Amygdala (tissue), 56 donors: ENCODE measurements at places on chromosomes 16 and 17.

DNA sequence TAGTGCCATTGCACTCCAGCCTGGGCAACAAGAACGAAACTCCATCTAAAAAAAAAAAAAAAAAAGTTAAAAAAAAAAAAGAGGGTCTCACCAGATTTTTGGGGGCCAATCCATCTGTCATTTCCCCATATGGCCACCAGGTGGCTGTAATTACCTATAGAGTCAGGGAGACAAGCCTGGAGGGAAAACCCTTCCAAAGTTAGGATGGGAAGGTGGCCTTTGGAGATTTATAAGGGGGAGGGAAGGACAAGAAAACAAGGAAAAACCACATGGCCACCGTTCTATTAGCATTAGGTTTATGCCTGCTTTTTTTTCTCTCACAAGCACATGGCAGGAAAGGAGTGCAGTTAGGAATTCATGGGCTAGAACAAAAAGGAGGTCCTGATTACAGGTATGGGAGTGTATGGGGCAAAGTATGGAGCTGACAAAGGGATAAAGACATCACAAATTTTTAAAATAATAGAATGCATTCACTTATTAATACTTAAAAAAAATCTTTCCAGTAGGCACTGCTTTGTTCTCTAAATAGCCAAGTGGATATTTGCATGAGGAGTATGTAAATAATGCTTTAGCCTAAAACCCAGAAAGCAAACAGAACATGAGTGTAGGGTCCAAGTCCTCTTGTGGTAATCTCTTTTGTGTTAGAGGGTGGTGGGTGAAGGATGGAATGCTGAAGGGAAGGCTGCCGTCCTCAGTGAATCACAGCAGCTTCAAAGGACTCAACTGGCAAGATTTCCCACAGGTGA, 5.1 kb downstream of the CYB5D1 start:
- DNase-seq: no peak

- DNase-seq: no peak
Measured at GRCh38 chr16:89374393-89374960, 115.9 kb downstream of the ANKRD11 start.

DNA sequence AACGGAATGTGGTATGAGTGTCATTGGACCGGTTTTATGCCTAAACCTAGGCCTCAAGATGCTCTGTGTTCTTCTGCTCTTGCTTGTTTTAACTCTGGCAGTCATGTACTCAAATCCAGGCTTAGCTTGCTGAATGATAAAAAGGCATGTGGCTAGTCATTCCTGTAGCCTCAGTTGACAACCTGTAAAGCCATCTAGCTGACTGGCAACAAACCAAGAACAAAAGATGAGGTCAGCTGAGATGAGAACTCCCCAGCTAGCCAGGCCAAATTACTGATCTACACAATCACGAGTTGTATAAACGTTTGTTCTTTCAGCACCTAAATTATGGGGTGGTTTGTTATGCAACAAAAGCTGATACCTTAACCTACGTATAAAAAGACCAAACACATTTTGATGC, 1406.0 kb upstream of the CDH8 start:
- DNase-seq: no peak

DNA sequence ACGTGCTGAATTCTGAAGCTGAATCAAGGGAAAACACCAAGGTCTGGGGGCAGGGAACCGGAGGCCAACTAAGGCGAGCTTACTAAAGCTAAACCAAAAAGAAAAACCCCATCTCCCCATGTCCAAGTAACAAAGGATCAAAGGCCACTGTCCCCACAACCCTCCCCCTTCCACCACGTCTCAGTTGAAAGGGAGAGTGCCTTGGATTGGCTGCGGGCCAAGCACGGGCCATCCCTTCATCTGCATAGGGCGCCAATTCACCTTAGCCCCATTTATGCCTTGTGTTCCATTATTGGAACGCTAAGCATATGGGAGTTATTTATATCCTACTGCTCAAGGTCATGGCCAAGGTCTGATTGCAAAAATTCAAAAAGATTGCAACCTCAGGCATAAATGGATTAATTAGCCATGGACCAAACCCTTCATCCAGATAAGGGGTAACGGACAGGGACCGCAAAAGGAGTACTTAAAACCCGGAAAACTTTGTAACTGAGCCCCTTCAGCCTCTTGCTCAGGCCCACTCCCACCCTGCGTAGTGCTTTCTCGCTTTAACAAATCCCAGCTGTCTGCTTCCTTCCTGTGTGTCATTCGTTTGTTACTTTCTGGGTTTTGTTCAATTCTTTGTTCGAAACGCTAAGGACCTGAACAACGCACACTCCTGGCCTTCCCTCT, 740 bp upstream of the ATP6V0D1 start:
- DNase-seq: no peak

- DNase-seq: no peak
Measured at GRCh38 chr16:30485818-30486436, 13.4 kb downstream of the ITGAL start.

DNA sequence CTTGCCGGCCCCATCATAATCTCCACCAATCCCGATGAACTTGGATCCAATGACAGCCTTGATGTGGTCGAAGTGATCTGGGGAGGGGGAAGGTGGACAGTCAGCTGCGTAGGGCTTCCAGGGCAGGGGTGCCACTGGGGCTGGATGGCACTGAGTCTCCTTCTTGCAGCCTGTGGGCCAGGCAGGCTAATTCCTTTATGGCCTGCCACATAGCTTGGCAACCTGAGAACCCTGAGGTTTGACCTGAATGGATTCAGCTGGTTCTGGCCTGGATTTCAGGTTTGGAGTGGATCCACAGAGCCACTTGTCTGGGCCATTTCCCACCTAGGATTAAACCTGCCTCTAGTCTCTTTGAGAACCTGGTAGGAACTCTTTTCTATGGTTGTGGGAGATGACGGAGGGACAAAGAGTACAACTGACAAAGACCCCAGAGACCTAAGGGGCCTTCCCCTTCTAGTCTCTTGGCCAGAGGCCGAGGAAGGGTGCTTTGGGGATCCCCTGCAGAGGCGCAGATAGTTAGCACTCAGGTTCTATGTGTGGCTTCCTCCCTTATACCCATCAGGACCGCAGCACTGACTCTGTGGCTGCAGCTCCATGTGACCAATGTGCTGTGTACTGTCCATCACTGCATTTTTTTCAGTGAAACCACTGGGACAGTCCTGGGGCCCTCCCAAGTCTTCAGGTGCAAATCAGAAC, 9.2 kb upstream of the DPEP3 start:
- DNase-seq: no peak

DNA sequence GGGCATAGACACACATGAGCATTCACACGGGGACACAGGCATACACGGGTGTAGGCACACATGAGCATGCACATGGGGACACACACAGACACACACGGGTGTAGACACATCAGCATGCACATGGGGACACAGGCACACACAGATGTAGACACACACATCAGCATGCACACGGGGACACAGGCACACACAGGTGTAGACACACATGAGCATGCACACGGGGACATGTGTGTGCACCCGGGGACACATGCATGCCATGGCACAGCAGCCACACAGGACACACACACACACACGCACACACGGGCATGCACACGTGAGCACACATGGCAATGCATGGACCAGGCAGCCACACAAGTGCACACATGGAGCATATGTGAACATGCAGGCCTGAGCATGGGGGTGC, 5.2 kb upstream of the DCXR start:
- no peak for DNase-seq

DNA sequence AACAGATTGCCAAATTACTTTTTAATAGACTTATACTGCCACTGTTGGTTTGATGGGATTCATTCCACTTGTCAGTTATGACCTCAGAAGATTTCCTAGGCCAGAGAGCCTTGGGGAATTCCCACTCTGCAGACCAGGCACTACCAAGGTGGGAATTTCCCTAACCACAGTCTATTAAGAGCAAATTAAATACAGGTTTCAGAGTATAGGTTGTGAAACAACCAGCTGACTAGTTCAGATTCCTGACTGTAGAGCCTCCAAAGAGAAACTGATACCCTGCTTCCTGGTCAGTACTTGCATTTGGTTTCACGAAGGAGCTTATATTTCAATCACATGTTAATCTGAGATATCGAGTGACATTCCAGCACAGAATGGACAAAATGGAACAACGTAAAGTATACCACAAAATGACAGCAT, 186.5 kb downstream of the STX8 start:
- no peak for DNase-seq

DNA sequence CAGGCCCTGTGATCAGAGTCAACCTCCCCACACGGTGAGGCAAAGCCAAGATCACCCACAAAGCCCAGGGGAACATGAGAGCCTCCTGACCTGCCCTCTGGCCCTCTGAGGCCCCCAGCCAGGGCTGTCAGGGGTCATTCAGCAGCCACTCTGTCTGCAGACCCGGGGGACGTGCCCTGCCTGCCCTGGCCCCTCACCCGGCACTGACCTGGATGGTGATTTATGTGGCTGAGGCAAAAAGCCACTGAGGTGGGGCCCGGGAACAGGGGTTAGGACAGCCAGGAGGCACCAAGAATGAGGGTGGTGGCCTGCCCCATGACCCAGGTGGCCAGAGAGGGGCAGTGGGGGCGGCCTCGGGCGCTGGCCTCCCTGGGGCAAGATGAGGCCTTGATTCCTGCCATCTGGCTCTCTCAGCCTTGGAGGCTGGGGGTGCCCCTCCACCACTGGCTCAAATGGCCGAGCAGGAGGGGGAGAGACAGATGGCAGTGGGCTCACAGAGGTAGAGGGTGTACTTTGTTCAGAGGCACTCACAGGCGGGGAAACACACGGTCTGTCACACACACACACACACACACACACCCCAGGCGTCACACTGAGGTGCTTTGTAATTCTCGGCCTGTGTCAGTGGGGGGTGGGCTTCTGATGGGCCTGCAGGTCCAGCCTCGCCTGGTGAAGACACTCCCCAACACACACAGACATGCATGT, 174.0 kb upstream of the GSE1 start:
- no peak for DNase-seq

- no peak for DNase-seq
Measured at GRCh38 chr16:306911-307370, 24.0 kb downstream of the PDIA2 start.

DNA sequence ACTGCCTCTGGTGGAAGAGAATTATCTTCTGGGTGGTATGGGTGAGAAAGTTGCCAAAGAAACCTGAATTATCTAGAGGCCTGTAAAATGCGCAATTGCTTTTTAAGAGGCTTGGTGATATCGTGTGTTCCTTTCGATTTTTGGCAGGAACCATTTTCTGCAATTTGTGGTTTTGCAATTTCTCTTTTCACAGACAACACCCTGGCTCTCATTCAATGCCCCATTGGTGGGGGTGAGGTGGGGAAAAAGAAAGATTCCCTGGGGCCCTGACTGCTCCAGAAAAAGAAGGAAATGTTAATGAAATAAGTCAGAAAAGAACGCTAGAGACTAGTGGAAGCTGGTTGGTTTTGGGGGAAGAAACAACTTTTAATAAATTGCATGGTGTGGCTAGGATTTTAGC, 77.4 kb downstream of the ANKFN1 start:
- no peak for DNase-seq

DNA sequence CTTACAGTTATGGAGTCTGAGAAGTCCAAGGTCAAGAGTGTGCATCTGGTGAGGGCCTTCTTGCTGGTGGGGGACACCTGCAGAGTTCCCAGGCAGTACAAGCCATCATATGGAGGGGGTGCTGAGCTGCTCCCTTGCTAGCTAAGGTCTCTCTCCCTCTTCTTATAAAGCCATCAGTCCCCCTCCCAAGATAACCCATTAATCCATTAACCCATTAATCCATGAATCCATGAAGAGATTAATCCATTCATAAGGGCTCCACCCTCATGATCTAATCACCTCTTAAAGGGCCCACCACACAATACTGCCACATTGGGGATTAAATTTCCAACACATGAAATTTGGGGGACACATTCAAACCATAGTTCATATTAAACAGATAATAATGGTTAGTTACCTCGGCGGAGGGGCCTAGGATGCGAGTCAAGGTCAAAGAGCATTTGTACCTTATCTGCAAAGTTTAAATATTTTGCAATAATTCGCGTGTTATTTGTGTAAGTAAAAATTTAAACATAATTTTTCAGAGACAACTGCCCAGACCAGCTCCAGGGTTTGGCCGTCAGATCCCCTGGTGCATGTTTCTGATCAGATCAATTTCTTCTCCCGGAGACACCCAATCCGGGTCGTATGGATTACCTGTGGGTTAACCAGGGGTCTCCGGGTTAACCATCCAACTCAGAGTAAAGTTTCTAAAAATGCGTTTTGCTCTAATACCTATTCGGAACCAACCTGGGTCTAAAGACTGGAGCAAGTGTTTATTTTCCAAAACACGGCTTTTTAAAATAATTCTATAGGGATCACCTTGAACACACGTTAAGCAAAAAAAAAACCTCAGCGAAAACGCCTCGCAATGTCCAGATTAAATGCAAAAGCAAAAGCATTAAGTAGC, 740 bp upstream of the POLR3E start:
- no peak for DNase-seq

GRCh38 chr17:72236980-72237633, 116.3 kb downstream of the SOX9 start:
- DNase-seq: no peak

DNA sequence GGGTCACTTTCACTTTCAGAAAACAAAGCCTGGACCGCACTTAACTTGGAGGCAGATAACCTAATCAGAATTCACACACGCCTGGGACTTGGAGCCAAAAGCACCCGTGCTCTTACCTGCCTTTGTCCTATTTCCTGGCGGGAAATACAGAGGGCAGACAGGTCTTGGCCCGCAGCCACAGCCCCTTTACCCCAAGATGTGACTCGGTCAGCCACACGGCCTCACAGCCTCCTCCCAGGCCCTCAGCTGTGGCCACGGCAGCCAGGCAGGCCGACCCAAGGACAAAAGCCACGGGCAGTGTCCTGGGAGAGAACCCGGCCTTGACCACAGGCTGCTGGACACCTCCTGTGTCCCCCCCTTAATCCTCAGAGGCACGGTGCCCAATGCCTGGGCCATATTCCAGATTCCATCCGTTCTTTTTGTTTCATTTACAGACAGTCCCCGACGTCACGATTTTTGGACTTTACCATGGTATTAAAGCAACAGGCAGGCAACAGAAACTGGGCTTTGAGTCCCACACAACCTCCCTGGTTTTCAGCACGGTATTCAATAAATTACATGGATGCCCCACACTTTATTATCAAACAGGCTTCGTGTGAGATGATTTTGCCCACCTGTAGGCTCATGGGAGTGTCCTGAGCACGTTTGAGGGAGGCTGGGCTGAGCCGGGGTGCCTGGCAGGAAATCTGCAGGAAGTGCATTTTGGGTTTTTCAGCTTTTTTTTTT, 30.1 kb upstream of the GAA start:
- no peak for DNase-seq

- DNase-seq: no peak
Measured at GRCh38 chr16:83774066-83774465, 33.7 kb upstream of the HSBP1 start.

- DNase-seq: no peak
Measured at GRCh38 chr16:31466381-31466841, 5.5 kb upstream of the TGFB1I1 start.

GRCh38 chr16:55559233-55559632, 7.3 kb upstream of the CAPNS2 start:
- no peak for DNase-seq
